Activated CD8-positive, alpha-beta memory T cell treated with anti-CD3 and anti-CD28 coated beads for 4 hours (primary cell): ENCODE measurements at places on chromosomes 11 and 22.

DNA sequence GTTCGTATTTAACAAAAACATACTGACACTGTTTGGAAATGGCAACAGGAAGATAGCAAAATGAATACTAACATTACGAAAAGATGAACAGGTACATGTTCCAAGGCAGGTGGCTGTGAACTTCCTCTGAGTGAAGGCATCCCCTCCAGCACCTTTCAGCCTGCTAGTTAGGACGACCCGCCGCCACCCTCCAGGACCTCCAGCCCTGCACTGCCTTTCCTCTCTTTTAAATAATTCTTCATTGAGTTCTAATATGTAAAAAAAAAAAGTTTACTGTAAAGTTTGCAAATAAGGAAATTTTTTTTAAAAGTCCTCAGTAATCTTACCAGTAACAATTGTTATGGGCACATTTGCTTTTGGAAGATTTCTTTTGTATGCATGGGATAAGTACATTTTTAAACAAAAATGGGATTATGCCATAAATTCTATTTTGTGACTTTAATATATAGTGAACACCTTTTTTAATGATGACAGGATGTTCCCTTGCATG lies 6.0 kb downstream of the NEAT1 start:
- no peak for DNase-seq

- DNase-seq: no peak
These were observed 10.8 kb downstream of the DRD2 start for GRCh38 chr11:113464416-113464815.

- DNase-seq: no peak
These were observed 234.0 kb upstream of the ZC3H12C start for GRCh38 chr11:109859045-109859724.

DNA sequence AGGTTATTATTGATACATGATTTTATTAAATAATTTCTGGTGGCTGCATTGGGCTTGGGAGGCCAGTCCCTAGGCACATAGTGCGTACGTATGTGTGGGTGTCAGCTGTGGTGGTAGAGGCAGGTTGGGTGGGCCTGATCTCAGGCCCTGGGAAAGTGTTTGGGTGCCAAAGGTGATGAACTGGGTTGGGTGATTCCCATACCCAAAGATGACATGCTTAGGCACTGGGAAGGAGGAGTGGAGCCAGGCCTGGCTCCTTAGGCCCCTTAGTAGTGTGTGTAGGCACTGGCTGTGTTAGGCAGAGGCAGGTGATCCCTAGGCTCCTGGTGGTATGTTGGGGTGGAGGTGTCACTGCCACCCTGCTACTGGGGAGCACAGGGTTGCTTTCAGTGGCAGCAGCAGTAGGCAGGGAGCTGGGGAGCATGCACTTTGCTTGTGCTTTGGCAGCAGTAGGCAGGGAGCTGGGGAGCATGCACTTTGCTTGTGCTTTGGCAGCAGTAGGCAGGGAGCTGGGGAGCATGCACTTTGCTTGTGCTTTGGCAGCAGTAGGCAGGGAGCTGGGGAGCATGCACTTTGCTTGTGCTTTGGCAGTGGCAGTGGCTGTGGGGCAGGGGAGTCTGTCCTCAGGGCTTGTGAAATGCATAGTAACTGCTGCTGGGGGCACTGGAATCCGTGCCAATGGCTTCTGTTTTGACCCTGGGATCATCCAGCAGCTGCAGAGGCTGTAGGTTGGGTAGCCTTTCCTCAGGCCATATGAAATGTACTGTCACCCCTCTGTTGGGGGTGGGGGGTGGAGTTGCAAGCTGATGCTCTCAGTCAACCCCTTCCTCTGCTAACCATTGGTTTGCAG lies 84.4 kb downstream of the RRM1 start:
- DNase-seq: no peak

DNA sequence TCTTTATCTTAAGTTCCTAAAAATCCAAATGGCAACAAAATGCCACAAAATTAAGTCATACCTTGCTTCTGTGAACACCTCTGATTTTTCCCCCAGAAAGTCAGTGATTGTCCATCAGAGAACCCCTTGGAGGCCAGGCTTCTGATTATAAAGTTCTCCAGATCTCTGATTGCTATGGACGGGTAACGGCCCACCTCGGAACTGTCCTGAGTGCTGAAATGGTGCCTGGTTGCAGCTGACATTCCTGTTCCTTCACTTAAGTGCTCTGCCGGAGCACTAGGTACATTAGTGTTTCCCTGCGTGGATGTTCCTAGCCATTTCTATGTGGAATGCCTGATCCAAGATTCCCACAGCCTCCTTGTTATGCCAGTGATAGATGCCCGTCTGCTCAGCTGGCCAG lies 85.0 kb downstream of the CHST1 start:
- DNase-seq: no peak

DNA sequence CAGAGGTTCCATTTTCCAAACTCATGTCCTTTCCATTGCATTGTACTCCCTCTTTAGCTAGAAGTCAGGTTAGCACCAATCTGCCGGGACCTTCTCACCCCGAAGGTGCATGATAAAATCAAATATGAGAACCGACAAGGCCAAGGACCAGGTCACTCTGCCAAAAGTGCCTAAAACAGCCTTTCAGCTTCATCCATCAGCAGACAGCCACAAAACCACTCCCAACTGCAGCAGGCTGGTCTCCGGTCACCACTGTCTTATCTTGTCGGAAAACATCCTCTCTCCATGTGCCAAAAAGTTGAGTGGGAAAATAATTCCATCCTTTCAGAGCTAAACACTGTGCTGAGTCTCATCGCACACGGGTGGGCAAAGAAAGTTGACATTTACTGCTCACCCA lies 1.4 kb downstream of the PI4KA start:
- no peak for DNase-seq

DNA sequence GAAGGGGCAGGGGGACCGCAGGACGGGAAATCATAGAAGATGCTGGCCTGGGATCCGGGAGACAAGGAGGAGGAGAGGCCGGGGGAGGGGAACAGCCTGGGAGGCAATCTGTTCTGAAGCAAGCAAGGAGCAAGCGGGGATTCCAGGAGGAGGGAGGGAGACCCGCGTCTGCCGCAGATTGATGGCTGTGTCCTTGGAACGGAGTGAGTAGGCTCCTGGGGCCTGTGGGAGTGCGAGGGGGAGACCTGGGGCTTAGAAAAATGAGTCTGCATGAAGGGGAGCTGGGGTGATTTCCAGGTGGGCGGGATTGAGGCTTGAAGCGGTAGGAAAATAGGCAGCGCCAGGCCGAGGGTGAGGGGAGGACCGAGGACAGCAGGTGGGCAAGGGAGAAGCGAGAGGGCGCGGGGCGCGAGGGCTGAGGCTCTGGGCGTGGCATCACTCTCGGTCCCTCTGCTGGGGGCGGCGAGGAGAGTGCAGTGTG lies 1.6 kb upstream of the LRRC55 start:
- DNase-seq: no peak

GRCh38 chr22:37155971-37156370 lies 6.3 kb upstream of the IL2RB start:
- no peak for DNase-seq

DNA sequence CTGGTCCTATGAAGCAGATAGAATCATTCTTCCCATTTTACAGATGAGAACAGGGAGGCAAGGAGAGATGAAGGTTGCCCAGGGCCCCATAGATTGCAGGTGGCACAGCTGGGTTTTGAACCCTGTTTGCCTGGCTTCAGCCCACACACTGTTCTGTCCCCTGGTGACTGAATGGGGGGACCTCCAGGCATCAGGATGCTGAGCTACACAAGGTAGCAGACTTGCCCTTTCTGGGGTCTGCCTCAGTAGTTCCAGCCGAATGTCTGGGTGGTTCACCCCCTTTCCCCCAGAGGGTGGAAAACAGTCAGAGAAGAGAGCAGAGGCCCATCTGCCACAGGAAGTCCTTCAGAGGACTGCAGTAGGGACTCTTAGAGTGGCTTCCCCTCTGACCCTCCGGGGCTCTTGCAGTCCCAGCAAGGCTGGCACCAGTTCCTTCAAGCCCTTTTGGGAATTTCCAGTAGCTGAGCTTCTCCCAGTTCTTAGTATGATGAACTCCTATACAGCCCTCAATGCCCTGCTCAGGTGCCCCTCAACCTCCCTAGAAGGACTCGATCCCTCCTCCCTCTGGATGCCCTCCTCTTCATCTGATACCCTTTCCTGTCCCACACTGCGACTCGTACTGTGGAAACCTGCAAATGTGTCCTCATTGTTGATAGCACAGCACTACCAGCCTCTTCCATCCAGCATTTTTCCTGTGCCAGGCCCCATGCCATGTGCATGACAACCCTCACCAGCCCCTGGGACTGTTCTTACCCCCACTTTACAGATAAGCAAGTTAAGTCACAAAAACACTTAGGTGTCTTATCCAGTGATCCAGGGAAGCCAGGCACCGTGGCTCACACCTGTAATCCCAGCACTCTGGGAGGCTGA lies 82.8 kb downstream of the IGLL1 start:
- DNase-seq: no peak

- DNase-seq: no peak
These were observed 21.1 kb upstream of the ALG8 start for GRCh38 chr11:78160557-78160956.

DNA sequence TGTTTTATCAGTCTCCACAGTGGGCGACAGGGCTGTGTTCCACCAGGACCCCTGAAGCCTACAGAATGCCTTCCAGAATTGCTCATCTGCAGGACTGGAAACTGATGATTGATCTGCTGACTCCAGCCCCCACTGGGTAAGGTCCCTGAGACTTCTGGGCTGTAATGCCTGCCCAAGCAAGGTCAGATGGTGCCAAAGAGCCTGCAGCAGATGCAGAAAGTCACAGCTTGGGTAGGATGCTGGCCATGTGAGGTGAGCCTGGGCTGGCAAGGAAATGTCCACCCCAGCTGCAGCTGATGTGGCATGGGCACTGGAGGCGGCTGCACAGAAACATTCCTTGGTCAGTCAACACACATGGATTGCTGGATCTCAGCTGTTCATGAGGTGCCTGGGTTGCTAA lies 30.9 kb downstream of the LRRC32 start:
- DNase-seq: no peak

- DNase-seq: no peak
These were observed 9.0 kb upstream of the USP28 start for GRCh38 chr11:113884361-113884836.

DNA sequence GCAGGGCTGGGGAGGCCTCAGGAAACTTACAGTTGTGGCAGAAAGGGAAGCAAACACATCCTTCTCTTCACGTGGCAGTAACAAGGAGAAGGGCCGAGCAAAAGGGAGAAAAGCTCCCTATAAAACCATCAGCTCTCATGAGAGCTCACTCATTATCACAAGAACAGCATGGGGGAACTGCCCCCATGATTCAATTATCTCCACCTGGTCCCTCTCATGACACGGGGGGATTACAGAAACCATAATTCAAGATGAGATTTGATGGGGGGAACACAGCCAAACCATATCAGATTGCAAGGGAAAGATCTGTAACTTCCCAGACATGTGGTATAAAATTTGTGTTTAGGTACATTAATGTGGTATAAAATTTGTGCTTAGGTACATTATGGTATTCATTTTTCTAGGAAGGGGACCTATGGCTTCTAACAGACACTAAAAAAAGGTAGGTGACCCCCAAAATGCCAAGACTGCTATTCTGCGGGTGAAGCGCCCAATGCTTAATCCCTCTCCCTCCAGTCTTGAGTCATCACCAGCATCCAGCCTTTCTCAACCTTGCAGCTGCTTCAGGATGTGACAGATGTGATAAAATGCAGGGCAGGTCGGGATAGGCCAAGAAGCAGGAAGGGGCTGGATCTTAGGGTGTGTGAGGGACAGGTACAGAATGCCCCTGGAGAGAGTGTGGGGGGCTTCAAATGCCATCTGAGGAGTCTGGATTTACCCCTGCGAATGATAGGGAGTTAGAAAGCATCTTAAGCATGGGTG lies 57.7 kb upstream of the AMPD3 start:
- no peak for DNase-seq

DNA sequence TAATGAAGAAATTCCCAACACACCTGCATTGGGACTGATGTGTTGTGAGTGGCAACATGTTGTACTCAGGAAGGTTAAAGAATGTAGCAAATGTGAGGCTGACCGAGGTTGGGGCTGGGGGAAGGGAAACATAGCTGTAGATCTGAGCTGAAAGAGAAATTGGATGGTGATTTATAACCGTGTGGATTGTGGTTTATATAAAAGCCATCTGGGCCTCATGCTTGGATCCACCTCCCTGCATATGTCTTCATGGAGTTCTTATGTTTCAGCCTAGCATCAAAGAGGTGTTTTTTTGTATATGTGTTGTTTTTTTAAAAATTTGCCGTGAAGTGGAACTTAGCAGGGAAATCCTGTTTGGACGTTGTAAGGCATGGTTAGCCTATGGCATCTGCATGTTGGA lies 141.3 kb downstream of the NAV2 start:
- DNase-seq: no peak

DNA sequence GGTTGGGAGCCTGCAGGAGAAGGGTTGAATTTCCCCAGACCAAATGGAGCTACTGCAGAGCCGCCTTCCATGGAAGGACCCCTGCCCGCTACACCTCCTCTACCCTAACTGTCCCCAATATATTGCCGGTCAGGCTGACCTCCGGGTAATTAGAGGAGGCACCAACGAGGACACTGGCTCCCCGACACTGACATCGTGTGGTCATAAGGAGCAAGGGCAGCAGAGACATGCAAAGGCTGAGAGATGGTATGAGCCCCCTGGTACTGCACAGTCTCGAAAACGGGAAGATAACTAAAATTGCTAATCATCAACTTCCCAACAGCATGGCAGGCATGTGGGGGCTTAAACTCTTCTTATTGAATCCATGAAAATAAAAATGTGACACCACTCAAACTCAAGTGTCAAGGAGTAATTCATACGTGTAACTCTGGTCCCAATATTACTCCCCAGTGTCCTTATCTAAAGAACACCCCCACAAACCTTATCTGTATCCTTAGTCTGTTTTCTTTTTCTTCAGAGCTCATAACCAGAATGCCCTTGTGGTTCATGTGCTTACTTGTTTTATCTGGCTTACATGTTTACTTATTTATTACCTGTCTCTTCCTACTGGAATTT lies 4.4 kb downstream of the CAVIN3 start:
- DNase-seq: no peak

DNA sequence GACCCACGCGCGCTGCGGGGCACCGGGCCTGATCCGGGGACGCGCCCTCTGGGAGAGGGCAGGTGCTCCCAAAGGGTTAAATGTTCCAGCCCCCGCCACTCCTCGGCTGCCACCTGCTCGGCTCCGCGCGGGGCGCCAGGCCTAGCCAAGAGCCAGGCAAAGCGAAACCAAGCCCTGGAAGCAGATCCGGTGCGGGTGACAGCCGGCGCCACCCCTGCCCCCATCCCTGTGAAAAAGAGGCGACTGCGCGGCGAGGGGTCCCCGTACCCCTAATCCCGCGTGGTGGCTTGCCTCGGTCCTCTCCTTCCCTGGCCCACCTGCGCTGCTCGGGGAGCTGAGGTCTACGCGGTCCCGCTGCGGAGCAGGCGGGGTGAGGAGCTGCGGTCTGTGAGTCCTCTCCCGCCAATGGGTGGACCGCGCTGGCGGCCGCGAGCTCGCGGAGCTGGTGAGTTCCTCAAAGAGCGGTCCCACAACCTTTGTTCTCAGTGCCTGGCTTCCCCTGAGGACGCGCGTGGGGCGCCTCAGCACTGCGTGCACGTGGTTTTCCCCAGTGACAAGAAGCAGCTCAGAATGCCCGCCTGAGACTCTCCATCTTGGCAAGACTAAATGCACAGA lies at the start of gene ME3:
Gene ME3 (minus strand): TSS at position 610 of the 615 bp plus-strand sequence.
- DNase-seq: no peak

GRCh38 chr11:40293655-40294348 lies 1165.7 kb downstream of the LRRC4C start:
- no peak for DNase-seq
